ENCODE measurements at places on chromosomes 4 and X.

DNA sequence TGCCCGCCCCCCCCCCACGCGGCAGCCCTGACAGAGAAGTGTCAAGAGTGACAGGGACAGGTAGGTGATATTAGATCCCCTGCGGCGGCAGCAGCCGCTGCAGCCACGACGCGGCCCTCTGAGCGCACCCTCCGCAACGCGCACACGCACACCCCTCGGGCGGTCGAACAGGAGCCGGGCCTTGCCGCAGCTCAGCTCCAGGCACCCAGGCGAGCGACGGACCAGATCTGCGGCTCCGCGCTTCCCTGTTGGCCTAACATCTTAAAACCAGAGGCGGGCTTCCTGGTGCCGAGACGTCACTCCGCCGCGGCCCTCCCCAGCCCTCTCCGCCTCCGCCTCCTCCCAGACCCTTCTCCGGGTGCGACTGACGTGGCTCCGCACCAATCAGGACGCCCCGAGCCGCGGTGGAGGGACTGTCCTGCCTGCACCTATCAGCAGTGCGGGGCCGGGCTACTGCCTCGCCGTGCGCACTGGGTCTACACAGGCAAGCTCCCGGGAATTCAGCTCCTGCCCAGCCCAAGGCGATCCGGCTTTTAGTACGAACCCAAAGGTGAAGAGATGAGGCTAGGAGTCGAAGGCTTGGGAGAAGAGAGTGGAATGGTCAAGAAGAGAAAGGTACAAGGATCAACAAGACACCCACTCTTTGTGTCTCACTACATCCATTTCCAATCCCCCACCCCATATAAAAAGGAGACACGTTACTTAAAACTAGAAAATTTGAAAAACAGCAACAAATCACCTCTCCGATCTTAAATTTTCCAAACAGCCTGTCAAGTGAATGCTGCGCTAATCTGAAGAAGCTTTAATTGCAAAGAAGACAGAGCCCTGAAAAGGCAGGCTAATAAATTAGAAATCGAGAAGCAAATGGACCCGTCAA lies at the start of gene PITX2:
Gene PITX2 (minus strand): TSS at position 237 of the 877 bp plus-strand sequence. CDS start 617 bp downstream, outside the sequence.
- DNase-seq = peak; percentile 37

DNA sequence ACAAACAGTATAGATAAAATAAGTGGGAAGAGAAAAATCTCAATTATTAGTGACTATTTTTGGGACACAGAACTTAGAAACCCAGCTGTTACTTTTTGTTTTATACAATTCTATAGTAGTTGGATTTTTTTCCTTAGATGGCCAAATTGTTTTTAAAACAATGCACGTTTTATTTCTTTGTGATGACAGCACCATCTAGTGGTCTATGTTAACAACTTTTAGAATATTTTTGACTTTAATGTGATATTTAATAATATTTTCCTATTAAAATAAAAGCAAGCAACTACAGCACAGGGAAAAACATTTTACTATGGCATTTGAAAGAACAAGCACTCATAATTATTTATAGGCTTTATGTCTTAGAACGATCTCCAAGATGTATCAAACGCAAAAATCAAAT lies 5.6 kb upstream of the SMIM31 start:
- no peak for DNase-seq

DNA sequence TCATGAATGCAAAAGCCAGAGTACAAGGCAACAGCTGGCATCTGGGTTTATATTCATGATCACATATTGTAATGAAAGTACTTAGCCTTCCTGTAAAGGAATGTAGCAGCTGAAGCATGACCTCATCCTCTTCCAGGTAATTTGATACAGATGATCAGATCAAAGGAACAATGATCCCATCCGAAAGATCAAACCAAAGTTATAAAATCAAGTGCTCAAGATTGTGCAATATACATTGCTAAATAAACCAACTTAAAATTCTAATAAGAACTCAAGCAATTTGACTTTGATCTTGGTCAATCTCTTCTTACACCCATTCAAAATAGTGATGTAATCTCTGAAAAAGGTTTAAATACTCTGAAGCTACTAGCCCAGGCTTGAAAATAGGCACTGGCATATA lies 113.1 kb upstream of the INPP4B start:
- no peak for DNase-seq

GRCh38 chrX:78064152-78064551 lies 39.9 kb upstream of the PGK1 start:
- no peak for DNase-seq

DNA sequence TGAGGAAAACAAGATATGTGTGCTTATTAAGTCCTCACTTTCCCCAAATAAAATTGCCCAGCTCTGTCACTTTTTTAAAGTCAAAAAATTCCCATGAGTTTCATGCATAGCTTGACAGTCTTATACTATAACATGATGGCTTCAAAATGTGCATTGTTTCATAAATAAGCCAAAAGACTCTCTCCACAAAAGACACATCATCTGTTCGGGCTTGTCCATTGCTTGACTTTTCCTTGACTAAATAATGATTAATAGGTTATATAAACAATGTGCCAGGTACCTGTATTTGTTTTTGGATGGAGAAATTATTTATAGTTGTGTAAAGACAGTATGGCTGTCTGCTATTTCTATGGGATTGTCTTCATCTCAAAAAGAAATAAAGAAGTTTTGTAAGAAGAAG lies 329.2 kb upstream of the KLF3 start:
- no peak for DNase-seq

DNA sequence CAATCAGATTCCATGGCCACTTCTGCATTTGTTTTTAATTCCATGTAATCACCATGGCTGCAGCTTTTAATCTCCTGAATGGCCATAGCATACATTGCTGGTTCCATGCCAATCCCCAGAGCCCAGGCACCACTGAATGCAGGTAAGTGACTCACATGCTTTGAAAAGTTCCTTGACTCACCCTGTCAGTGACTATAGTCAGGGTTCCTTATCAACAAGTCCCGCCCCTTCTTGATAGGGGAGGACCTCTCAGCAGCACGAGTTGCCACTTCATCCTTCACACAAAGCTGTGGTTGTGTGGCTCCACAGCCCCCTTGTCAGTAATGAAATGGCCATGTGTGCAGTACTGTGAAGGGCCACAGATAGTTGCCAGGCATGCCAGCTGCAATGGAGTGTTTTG lies 516.6 kb downstream of the PPARGC1A start:
- DNase-seq = no peak

DNA sequence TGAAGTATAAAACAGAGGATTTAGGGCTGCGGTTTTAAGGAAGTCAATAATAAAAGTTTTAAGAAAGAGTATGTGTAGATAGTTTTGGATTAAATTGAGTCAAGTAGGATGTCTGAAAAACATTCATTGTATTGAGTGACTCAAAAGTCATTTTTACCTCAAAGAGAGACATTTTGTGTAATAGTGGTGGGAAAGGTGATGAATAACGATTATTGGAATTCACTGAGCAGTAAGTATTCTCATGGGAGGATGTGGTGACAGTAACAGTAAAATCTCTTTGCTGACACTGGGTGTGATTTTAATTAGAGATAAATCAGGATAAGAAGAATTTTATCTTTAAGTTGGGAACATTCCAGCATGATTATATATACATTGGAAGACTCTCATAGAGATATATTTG lies 233.6 kb downstream of the PDHA2 start:
- DNase-seq = no peak

GRCh38 chr4:107751670-107752069 lies 31.6 kb upstream of the PAPSS1 start:
- no peak for DNase-seq

GRCh38 chr4:40656201-40656863 lies 26.7 kb upstream of the RBM47 start:
- DNase-seq = no peak

DNA sequence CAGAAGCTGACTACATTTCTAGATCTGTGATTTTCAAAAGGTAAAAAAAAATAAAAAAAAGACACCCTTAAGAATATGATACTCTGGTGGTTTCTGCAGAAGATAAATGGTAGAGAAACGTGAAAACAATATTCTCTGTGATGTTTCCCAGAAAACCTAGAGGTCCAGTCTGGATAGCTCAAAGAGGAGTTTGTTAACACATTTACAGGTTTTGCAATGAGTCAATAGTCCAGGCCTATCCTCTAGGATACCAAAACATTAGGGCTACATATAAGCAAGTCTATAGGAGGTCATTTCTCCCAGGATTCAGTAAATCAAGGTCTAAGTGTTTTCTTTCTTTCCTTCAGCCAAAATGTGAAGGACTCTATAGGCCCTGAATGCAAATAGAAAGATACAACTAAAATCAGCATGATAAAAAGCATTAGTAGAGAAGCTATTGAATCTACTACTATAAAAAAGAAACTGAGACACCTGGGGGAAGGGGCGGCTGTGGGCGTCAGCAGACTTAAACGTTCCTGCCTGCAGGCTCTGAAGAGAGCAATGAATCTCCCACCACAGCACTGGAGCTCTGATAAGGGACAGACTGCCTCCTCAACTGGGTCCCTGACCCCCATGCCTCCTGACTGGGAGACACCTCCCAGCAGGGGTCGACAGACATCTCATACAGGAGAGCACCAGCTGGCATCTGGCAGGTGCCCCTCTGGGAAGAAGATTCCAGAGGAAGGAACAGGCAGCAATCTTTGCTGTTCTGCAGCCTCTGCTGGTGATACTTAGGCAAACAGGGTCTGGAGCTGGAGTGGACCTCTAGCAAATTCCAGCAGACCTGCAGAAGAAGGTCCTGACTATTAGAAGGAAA lies 33.7 kb upstream of the SPP1 start:
- DNase-seq = no peak

- DNase-seq = no peak
Measured at GRCh38 chr4:7392438-7393421, 42.0 kb downstream of the PSAPL1 start.

- DNase-seq = no peak
Measured at GRCh38 chr4:26367811-26368210, 47.0 kb downstream of the RBPJ start.

DNA sequence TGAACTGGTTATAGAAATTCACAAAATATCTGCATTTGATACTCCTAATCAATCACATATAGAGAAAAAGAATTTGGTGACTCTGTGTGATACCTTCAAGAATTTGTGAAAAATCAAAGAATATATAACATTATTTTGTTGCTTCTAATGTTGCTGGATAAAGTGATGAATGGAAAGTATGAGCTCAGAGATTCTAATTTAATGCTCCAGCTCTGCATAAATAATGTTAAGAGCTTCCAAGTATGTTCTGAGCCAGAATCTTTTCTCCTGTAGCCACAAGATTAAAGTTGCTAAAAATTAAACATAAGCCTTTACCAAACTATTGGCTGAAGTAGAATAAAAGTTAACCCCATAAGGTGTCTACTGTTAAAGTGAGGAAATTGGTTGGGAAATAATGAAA lies 294.7 kb upstream of the CT83 start:
- no peak for DNase-seq

DNA sequence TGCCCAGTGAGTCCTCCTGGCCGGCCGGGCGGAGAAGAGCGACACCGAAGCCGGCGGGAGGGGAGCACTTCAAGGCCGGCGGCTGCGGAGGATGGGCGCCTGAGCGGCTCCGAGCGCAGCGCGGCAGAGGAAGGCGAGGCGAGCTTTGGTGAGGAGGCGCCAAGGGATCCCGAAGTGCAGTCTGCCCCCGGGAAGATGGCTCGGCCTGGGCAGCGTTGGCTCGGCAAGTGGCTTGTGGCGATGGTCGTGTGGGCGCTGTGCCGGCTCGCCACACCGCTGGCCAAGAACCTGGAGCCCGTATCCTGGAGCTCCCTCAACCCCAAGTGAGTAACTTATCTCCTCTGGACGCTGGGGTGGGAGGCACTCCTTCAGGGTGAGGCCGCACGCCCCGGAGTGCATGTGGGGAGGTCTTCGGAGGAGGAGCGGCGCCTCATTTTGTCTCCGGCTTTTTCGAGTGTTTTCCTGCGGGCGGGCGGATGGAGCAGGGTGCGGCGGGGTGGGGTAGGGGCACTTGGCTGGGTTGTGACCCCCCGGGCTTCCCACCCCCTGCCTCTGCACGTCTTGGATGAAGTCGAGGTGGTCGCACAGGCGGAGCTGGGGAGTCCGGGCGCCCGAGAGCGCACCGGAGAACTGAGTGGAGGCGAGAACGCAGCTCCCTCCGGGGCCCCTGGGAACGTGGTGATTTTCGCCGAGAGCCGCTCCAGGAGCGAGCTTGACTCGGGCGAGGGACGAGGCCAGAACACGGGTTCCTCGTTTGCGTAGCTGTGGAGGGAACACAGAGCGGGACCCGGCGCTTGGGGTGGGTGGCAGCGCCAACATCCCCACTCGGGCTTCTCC lies 979 bp downstream of the EFNB1 start:
- DNase-seq = peak; percentile 15

DNA sequence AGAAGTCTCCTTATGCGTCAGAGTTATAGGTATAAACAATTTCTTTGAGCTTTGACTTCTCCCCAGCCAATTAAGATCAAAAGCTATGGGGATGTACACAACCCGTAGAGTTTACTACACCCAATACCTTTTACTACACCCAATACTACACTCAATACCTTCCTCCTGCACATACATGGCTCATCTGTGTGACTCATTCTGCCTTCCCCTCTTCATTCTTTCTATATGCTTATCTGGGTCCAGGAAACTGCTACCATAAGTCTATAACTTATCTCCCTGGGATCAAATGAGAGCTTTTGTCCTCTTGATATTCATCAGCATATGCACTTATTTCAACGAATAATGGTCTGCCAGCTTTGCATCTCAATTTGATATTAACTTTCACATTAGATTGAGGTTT lies 28.2 kb downstream of the ANKRD50 start:
- no peak for DNase-seq

GRCh38 chr4:128386761-128387599 lies 99.4 kb upstream of the PGRMC2 start:
- DNase-seq = no peak

- no peak for DNase-seq
Measured at GRCh38 chr4:136088211-136088867, 1444.0 kb downstream of the PCDH18 start.

- no peak for DNase-seq
Measured at GRCh38 chr4:153706519-153706918, 22.4 kb downstream of the TLR2 start.

- DNase-seq = no peak
Measured at GRCh38 chr4:133592591-133592990, 443.5 kb downstream of the PCDH10 start.

DNA sequence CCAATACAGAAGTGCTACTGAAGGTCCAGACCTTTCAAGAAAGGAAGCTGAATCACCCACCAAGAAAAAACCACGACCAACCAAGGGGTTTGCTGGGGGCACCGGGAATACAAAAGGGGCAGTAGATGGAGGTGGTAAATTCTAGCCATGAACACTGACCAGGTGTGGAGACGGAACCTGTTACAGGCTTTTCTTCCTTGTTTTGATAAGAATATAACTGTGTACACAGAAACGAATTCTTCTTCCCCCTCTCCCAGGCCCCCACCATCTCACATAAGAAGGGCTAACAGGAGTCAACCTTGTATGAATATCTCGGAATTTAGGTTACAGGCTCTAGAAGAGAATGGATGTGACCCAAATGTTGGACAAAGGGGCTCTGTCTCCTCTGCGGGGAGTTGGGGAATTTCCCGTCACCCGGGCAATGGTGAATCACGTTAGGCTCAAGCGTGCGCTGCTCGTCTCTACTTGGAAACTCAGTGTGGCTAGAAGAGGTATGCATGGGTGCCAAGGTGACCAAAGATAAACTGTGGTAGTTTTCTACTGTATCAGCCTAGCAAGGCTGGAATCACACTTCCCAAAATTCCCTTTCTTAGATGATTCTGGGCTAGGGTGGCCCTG lies 87.0 kb downstream of the AFAP1 start:
- no peak for DNase-seq

Measured in stimulated activated CD4-positive, alpha-beta T cell treated with anti-CD3 and anti-CD28 coated beads, Interleukin-4, amount 100 ng/mL, for 1 hour (primary cell).